ENCODE measurements at places on chromosomes 1 and 21.

GRCh38 chr21:31880816-31881215, 8.0 kb downstream of the HUNK start:
- DNase-seq = no peak

DNA sequence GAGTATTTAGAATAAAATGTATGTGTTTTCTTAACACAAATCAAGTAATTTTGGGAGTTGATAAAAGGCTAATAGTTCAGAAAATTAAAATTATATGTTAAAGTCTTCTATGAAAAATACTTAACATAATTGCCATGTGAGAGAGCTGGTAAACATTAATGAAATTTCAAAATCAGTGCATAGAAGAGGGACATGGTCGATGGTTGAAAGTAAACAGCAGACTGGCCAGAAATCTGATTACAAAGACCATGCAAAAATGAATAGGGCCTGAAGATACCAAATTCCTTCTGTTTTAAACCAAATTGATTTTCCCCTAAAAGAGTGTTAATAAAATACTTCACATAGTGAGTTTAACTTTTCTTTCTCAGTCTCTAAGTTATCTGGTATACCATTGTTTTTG, 128.3 kb downstream of the GABPA start:
- no peak for DNase-seq

DNA sequence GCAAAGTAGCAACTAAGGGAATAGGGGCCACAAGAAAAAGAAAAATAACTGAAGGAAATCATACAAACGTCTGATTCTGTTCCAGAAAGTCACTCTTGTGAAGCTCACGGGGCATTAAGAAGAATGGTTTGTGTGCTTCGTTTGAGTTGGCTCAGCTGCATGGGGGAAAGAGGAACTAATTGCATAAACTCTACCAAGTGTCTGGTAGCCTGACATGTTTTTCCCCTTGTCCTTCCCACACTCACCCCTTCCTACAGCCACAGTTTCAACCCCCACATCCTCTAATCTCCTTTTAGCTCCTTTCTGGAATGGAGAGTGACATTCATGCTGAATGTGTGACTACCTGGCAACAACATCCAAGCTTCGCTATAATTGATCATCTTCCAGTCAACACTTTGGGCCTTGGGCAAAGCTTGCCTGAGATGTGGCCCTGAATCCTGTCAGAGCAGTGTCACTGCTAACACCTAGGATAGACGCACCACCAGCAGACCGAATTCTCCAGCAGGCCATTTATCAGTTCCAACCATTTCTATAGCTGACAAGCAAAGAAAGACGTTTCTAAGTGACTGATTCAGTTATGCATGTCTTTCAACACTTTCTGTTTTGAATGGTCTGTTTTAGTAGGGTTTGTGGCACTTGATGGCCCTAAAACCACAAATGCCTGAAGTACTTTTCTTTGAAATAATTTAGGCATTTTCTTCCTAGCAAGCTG, 439.6 kb downstream of the TTLL7 start:
- DNase-seq = no peak

DNA sequence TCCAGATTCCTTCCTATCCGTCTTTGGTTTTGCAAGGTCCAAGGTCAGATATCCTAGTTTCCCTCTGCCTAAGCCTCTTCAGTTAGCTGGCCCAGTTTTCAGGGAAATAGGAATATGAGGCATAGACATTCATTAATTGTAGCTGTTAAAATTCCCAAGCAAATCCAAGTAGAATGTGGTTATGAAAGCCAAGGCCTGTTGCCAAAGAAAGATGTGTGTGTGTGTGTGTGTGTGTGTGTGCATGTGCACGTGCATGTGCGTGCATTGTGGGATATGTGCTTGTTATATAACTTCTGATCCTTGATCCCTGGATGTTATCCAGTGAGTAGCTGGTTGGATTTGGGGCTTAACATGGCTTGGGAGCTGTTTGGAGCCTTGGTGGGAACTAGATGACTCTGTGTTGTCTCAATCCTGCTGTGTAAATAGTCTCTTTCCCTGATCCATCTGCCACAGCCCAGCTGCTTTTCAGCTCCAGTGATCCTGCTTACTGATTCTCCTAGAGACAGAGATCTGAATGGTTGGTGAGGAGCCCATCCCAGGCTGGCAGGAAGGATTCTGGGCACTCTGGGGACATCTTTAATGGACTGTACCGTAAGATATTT, 70.6 kb upstream of the GCLM start:
- DNase-seq = no peak

GRCh38 chr1:21174654-21175323, 1.9 kb downstream of the EIF4G3 start:
- DNase-seq = no peak

DNA sequence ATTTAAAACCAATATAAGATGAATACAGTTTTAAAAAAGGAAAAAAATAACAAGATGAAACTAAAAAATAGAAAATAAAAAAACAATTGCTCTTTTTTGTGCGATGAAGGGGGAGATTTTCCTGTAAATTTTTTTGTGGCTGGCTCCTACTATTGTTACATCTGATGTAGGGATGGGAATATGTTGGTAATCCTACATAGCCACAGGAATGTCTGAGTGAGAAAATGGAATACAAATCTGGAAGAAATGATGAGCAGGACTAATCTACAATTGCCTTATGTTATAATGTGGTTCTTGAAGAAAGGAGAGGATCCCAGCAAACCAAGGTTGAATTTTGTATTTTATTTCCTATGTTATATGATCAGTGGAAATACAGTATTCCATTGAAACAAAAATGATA, 40.9 kb downstream of the ATP6V1G3 start:
- DNase-seq = no peak

DNA sequence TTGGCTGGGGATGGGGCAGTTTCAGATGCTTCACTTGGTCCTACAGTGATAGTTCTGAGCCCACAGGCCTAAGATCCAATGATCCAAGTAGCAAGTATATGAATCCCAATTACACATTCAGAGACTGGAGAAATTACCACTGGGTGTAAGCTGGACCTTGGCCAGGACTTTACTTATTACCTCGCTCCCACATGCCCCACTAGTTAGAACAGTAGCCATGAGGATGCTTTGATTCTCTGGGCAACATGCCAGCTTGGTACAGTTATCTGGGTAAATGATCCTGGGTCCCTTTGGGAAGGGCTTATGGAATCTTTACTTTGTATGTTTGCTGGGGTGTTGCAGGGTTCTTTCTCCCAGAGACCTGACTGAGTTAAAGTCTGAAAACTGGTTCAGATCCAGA, 5.0 kb upstream of the FCAMR start:
- no peak for DNase-seq

- no peak for DNase-seq
These were observed 156.0 kb downstream of the PDE4B start for GRCh38 chr1:65948609-65949229.

GRCh38 chr1:55378582-55378981, 163.4 kb upstream of the USP24 start:
- no peak for DNase-seq

DNA sequence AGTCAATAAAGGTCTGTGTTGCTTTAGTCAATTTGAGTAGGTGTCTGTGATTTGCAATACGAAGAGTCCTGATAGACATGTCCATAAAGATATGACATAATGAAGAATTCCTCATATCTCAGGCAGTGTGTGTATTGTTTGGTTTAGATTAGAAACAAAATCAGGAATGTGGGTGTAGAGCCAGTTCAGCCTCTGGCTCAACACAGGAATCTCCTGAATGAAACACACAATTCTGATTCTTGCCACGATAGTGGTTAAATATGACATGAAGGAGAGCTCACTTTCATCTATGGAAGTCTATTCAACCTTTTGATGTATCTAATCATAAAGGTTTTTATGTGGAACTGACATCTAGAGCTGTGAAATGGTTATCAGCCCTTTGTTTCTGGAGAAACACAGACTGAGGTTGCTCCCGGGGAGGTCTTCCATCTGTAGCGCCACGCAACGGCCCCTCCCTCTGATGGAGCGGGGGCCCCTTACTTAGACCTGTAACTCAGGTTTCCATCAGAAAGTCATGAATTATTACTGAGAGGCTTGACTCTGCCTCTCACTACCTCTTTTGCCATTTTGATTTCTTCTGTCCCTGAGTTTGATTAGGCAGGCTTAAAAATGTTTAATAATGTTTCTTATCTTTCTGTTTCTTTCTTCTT, 19.5 kb downstream of the TSPAN2 start:
- DNase-seq = peak; percentile 42

- DNase-seq = no peak
These were observed 41.8 kb upstream of the RAP1A start for GRCh38 chr1:111577814-111578213.

DNA sequence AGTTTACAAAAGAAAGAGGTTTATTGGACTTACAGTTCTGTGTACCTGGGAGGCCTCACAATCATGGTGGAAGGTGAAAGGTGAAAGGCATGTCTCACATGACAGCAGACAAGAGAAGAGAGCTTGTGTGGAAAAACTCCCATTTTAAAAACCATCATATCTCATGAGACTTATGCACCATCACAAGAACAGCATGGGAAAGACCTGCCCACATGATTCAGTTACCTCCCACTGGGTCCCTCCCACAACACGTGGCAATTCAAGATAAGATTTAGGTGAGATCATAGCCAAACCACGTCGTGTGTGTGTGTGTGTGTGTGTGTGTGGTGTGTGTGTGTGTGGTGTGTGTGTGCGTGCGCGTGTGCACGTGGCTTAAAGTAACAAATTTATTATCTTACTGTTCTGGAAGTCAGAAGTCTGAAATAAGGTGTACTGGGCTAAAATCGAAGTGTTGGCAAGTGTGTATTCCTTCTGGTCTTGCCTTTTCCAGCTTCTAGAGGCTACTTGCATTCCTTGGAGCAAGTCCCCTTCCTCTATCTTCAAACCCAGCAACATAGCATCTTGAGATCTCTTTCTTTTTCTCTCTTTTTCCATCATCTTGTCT, 48.1 kb upstream of the MPC2 start:
- DNase-seq = peak; percentile 28

DNA sequence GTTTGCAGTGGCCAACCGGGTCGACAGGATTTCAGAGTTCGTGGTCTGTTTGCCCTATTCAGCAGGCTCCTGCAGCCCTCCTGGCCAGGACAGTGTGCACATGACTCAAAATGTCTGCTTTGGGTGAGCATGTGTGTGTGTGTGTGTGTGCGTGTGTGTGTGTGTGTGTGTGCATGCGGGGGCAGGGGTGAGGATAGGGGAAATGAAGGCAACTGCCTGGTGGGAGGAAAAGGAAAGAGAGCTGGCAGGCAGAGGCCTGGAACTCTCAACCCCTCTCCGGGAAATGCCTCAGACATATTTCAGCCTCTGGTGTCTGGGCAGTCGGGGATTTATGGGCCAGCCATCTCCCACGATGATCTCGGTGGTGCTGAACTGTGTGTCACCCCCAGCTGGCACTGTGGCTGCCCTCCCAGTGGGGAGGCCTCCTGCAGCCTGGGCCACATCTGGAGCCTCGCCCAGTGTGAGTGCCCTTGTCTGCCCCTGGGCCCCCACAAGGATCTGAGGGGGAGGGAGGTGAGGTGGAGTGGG, 15.2 kb downstream of the CDCP2 start:
- DNase-seq = no peak

- no peak for DNase-seq
These were observed 9.4 kb upstream of the CTBS start for GRCh38 chr1:84583648-84584047.

- DNase-seq = no peak
These were observed 30.2 kb upstream of the NEK2 start for GRCh38 chr1:211705467-211706091.

DNA sequence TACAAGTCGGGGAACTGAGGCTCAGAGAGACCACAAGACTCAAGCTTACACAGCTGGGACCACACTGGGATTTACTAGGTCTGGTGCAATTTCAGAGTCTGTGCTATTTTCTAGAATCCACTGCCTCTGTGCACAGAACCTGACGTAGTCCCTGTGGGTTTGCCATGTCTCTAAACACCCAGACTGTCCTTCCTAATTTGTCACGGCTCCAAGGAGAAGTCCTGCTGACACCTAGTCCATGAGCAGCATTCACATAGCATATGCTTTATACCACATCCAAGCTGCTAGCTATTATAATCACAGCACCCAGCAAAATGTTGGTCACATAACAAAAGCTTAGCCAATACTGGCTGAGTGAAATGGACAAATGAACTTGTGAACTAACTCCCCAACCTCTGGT, 79.0 kb upstream of the HMGB4 start:
- DNase-seq = no peak

DNA sequence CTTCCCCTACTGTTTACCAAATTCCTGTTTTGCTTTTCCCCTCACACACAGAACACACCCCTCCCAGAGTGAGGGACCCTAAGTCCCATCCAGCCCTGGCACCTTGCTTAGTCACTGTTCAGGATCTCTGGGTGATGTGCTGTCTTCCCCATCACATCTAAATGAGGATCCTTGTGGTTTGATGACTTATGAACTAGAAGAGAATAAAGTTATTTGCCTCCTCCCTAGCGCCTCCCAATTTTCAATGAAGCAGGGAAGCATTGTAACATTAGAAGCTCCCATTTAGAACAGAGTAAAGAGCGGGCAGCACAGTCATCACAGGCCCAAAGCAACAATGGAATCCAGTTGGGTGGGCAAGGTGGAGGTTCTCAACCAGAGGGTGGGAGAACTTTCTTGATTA, 27.0 kb downstream of the DISC1 start:
- no peak for DNase-seq

DNA sequence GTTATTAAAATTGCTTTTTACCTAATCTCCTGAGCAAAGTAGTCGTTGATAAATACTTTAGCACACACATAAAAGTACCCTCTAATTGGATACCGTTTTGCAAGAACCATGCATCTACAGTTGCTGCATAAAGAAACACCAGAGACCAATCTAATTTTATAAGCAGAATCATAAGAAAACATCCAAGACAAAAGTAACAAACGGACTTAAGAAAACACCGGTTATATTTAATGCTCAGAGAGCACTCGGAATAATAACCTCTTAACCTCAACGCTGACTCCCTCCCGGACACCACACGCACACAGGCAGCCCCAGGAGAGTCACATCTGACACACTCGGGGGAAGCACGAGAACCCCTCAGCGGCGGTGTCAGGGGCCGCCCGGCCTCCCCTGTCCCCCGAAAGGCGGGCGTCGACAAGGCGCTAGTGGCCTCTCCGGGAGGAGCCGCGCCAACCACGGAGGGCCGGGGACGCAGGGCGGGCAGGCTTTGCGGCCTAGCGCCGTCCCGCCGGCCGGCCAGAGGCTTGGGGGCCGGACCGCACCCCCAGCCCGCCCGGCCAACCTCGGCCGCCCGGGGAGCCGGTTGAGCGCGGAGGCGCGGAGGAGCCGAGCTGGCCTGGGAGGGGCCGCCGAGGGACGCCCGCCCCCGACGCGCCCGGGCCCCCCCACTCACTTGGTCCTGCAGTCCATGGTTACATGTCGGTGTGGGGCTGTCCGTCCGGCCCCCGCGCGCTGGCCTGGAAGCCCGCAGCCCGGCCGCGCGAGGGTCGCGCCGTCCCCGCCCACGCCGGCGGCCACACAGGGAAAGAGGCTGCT, 606 bp downstream of the DENND1B start:
- no peak for DNase-seq

DNA sequence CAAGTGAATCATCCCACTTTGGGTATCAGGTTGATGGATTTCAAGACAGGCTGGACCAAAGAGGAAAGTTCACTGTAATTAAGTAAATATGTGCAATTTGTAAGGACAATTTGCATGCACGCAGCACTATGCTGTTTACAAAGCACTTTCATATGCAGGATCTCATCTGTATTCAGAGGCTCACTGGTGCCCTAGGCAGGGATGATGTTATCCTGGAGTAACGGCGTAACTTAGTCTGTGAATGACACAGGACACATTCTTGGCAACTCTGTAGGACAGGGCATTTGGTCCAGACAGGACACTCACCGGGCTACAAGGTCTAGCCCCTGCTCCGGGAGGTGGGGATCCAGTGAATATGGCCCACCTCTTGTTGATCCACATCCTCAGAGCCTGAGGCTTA, 365.4 kb upstream of the DUSP10 start:
- no peak for DNase-seq

- DNase-seq = no peak
These were observed at the start of gene TTC34 for GRCh38 chr1:2801535-2802291. Gene TTC34, minus strand, starts transcription at chr1:2801693. Its CDS starts 866 bp downstream, at chr1:2800827.
